ENCODE measurements at places on chromosomes 16 and 17.

GRCh38 chr17:79304884-79305283 is 230.3 kb downstream of the ENGASE start:
- no peak for DNase-seq

GRCh38 chr16:61813339-61813738 is 222.9 kb downstream of the CDH8 start:
- no peak for DNase-seq

GRCh38 chr17:36184023-36184765 is 7.8 kb upstream of the TBC1D3B start:
- no peak for DNase-seq

DNA sequence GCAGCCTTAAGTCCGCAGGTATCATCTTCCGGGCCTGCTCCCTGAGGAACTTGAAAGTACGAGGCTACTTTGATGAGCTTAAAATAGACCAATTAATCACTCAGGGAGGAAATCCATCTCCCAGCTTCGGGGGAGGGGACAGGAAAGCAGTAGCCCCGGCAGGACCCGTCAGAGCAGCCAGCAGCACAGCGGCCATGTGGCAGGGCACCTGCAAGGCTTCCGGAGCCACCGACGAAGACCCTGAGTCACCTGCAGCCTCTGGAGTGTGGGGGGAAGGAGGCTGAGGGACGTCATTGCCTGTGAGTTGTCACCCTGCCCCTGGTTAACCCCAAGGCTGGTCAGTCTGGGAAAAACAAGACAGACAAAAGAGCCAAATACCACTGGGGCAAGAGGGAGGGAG is 4.4 kb upstream of the CYB561 start:
- DNase-seq = no peak

DNA sequence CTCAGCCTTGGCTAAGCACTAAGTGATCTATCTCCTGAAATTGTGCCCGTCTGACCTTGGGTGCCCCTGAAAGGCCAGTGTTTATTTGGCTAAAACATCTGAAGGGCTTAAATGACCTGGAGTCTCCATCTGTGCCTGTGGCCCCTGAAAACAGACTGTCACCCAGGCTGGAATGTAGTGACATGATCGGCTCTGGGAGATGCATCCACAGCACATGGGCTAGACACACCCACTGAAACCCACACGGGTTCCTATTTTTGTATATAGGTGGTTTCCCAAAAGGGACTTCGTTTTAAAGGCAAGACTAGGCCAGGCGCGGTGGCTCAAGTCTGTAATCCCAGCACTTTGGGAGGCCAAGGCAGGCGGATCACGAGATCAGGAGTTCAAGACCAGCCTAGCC is 13.5 kb downstream of the CEP295NL start:
- no peak for DNase-seq

GRCh38 chr16:55475919-55476318 is 3.1 kb upstream of the MMP2 start:
- DNase-seq = no peak

All from stimulated activated CD4-positive, alpha-beta T cell treated with anti-CD3 and anti-CD28 coated beads, TNF-alpha, amount 100 ng/mL, for 24 hours (primary cell).